ENCODE measurements at places on chromosomes 2 and 18. TPM values are rescaled to one million over a fixed set of nuclear protein-coding genes. Genes with fewer than 3 reads are reported as not detected.

Gene IGFBP2
- 91.4 TPM for total RNA-seq

Gene DSC3
- 0.03 TPM for total RNA-seq

Gene SLC23A3
- total RNA-seq, result 9.9 TPM

Gene CLHC1
- total RNA-seq, result 0.46 TPM

Gene LOXL3
- 2.2 TPM for total RNA-seq

Gene GALR1
- total RNA-seq, result not detected

Gene CD28
- not detected for total RNA-seq

Gene ACADL
- not detected for total RNA-seq

Gene AQP12B
- not detected for total RNA-seq

Gene RBM44
- total RNA-seq, result 0.08 TPM

- DNase-seq, result no peak
Measured at GRCh38 chr2:55092439-55092838, 42.2 kb upstream of the RTN4 start.

- no peak for DNase-seq
Measured at GRCh38 chr18:52617931-52618330, 277.9 kb downstream of the DCC start.

DNA sequence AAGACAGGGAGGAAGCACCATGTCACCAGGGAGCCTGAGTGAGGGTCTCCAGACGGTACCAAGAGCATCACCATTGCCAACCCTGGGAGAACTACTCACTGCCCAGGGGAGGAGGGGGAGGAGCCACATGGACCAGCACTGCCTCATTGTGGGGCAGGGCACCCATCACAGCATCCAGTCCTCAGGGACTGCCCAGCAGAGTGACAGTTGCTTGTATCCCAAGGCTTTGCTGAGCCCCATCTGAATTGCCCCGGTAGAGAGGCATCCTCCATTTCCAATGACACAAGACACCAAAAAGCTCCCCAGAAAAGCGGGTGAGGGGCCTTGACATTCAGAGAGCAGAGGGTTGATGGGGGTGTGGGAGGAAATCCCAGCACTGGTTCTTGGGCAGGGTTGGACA lies 6.8 kb upstream of the CIB4 start:
- DNase-seq, result no peak

GRCh38 chr2:47483191-47483590 lies 80.2 kb downstream of the MSH2 start:
- no peak for DNase-seq

- DNase-seq, result no peak
Measured at GRCh38 chr2:226728996-226729395, 70.6 kb downstream of the IRS1 start.

GRCh38 chr2:159214325-159214865 lies 72.1 kb downstream of the WDSUB1 start:
- no peak for DNase-seq

DNA sequence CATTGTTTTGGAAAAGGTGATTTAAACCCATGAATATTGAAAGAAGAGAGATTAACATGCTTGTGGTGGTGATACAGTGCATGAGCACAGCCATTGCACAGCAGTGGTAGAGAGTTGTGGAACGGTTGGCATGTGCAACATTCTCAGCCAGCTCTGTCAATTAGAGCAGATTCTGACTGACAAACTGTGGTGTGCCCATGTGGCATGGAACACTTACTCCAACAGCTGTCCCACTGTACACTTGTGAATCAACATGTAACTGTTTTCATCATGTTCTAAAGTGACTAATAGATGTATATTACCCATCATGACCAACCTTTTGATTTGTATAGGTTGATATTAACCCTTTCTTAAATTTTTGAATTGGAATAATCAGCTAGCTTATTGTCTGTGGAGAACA lies 55.6 kb downstream of the PKP4 start:
- no peak for DNase-seq

GRCh38 chr2:113213061-113213930 lies 39.5 kb downstream of the PSD4 start:
- DNase-seq, result no peak

DNA sequence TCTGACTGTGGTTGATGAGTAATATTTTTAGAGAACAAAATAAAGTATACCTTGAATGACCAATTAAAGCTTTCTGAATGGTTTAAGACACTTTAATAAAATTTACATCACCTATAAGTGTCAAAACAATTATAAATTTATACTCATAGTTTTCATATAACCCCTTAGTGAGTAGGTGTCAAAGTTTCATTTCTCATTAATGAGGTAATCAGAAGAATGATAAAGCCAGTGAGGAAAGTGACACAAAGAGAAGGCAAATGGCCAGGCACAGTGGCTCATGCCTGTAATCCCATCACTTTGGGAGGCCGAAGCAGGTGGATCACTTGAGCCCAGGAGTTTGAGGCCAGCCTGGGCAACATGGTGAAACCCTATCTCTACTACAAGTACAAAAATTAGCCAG lies 60.8 kb upstream of the CTLA4 start:
- DNase-seq, result no peak

- no peak for DNase-seq
Measured at GRCh38 chr18:51168960-51169662, 28.4 kb downstream of the MEX3C start.

- DNase-seq, result peak; percentile 85
Measured at GRCh38 chr2:240136013-240136670, at the start of gene COPS9. TSS of gene COPS9 (minus strand) at chr2:240136305. CDS start at chr2:240136284, 21 bp downstream.

DNA sequence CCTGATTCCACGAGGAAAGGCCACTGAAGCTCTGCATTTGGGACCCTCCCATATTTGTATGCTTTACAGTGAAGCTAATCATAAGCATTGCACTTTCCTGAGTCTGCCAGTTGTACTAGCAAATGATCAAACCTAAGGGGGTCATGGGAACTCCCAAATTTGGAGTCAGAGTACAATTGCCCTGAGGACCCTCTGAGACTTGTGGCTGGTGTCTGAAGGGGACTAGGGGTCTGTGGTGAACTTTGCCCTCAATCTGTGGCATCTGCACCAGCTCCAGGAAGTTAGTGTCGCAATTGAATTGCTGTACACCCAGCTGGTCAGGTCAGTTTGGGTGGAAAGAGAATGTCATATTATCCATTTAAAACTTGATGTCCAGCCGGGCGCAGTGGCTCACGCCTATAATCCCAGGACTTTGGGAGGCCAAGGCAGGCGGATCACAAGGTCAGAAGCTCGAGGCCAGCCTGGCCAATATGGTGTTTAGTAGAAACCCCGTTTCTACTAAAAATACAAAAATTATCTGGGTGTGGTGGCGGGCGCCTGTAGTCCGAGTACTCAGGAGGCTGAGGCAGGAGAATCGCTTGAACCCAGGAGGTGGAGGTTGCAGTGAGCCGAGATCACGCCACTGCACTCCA lies 18.1 kb downstream of the SOWAHC start:
- peak; percentile 17 for DNase-seq

DNA sequence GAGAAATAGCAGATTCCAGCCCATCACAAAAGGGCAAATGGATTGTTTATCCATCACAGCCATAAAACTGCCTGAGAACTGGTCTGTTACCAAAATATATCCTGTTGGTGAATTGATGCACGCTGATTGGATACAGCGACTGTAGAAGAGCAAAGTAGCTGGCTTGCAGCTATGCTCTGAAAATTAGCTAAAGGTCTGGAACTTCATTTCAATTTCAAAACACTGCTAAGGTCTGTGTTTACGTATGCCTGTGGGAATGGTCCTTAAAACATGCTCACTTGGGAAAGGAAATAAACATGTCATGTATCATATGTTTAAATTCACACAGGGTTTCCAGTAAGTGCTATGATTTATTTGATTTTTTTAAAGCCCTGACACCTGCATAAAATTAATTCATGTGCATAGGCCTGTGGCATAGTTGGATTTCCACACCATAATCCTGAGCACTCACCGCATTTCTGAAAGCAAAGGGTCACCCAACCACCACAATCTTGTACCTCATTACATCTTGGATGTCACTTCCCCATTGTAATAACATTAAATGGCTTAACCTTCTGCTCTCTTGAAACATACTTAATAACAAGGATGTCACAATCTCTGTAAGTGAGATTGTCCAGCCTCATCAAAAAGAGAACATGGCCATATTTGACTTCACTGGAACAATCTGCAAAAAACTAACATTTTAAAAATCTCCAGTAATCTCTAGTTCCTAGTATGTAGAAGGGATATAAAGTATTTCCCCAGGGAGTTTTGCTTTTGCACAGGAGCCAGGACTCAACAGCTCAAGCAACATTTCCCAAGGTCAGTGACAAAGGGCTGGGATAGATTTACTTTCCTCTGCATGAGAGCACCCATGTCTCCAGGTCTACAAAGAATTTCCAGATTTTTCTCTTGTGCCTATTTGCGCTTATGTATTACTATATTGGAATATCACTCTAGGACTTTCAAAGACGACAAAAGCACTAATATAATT lies 109.8 kb downstream of the FARSB start:
- DNase-seq, result no peak

GRCh38 chr18:37260367-37261093 lies 305.1 kb downstream of the CELF4 start:
- no peak for DNase-seq

DNA sequence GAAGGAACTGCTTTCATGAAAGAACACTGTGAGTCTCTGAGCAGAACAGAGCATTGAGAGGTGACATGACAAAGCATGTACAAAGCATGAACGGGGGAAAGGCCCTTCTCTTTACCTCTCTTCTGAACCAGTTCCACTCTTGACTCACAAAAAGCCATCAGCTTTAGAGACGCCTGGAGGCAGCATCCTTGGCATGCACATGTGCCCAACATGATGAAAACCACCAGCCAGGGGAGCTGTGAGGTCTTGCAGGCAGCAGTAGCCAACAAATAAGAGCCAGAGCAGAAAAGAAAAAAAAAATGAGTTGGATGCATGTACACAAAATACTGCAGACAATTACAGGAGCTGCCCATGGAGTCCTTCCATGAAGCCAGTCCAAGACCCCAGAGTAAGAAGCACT lies 95.5 kb upstream of the AGAP1 start:
- DNase-seq, result no peak

DNA sequence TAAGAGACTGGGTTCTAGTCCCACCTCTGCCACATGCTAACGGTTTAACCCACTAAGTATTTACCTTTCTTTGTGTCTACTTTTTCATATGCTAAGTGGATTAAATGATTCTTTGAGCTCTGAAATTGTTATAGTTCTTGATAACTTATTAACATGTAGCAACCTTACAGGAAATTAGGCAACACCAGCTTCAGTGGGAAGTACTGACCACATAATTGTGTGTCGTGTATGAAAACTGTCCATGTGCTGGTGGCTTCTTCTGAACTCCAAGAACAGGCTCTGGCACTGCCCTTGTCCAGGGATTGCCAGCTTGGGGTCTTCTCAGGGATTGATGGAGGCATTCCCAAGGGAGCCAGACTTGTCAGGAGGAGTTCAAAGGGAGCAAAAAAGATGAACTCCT lies 427.7 kb downstream of the TGIF1 start:
- DNase-seq, result no peak

DNA sequence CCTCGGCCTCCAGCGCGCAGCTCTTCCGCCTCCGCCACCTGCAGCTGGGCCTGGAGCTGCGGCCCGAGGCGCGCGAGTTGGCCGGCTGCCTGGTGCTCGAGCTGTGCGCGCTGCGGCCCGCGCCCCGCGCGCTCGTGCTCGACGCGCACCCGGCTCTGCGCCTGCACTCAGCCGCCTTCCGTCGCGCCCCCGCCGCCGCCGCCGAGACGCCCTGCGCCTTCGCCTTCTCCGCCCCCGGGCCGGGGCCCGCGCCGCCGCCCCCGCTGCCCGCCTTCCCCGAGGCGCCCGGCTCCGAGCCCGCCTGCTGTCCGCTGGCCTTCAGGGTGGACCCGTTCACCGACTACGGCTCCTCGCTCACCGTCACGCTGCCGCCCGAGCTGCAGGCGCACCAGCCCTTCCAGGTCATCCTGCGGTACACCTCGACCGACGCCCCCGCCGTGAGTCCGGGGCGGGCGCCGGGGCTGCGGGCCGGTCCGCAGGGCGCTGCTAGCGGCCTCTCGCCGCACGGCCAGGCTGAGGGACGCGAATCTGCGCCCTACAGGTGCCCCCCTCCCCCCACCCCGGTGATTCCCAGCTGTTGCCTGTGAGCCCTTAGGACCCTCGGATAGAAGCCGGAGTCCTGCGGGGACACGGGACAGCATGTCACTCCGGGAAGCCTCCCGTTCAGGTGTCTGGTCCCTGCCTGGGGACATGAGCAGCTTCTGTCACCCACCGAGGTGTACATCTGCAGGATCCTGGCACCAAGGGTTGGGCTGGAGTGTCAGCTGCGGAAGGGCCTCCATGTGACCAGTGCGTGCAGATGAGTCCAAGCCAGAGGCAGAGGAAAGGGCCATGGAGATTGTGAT lies 616 bp downstream of the RNPEPL1 start:
- DNase-seq, result peak; percentile 63

DNA sequence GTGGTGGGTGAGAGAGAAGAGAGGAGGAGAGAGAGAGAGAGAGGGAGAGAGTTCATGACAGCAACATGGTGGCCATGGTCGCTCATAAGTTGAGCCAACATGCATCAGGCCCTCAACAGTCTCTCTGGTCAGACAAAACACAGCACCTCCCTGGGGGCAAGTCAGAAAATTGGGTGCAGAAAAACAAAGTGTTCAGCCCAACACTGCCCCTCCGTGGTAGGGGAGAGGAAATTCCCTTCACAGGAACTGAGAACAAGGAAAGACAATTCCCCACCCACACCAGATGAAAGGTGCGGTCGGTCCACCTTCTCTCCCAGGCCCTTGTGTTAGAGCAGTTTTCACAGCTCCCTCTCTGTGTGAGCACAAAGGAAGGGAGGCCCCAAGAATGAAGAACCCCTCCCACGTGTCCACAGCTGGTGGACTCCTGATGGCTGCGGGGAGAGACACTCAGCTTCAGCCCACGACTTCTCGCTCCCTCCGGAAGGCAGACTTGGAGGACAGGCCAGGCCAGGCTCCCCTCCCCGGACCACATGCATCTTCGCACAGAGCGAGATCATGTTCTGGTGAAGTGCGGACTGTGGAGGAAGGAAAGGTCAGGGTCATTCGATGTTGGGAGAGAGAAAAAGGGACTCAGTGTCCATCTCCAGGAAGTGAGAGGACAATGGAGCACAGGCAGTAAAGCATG lies 181.7 kb downstream of the ANAPC1 start:
- peak; percentile 65 for DNase-seq

DNA sequence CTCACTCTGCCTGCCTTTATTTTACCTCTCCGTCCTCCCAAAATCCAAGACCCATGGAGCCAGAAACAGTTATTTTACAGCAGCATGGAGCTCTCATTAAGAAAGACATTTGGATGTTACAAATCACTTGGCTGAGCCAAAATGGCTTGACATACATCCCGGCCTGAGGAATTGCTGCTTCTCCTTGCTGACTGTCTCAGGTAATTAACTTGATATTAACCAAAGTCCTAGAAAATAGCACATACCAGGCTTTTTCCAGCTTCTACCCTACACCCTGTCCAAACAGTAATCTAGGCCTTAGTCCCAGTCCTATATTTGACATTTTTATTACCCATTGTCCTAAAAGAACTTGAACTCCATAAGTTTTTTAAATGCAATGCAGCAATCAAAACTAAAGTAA lies 205.0 kb downstream of the TMX3 start:
- no peak for DNase-seq

GRCh38 chr2:118632921-118633320 lies 214.5 kb downstream of the EN1 start:
- no peak for DNase-seq

- no peak for DNase-seq
Measured at GRCh38 chr2:48583961-48584360, 33.7 kb upstream of the GTF2A1L start.

- DNase-seq, result no peak
Measured at GRCh38 chr2:119650846-119651370, 28.1 kb upstream of the TMEM177 start.

Data from HT-29 (cell line).